ENCODE measurements at places on chromosomes 13 and 19.
A peak's percentile ranks its signal among the peaks of the same experiment; 100 is the strongest.

DNA sequence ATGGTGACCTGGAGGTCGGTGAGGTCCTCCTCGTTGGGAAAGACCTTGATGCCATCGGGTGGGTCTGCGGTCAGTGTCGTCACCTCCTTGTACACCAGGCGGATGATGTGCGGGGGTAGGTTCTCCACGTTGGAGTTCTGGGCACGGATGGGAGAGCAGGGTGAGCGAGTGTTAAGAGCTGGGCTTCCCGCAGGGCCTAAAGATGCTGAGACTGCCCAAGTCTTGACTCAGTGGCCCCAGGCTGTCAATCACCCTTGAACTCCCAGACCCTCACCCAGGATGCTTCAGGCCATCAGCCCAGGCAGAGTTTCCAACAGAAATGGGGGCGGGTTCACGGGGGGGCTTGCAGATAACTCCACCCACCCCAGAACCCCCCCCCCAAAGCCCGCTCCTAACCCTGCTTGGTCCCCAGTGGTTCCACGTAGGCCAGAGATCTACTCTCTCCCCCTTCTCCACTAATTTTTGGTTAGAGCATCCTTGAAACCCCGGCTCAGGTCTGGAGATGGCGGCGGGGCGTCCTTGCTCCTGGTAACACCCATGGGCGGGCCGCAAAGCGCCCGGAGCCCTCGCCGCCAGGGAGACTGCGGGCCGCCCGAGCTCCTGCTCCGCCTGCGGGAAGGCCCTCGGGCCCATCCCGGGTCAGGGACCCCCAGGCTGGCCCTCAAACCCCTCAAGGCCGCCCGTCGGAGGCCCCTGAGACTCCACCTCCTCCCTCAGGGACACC lies 600 bp downstream of the UBE2S start:
- DNase-seq, result peak; percentile 45

DNA sequence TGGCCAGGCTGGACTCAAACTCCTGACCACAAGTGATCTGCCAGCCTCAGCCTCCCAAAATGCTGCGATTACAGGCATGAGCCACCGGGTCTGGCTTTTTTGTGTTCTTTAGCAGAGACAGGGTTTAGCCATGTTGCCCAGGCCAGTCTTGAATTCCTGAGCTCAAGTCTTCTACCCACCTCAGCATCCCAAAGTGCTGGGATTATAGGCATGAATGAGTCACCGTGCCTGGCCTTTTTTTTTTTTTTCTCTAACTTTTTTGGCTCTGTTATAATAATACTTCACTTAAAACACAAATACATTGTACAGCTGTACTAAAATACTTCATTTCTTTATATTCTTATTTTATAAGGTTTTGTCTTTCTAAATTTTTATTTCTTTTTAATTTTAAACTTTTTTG lies 599.5 kb upstream of the PCDH9 start:
- DNase-seq, result no peak

DNA sequence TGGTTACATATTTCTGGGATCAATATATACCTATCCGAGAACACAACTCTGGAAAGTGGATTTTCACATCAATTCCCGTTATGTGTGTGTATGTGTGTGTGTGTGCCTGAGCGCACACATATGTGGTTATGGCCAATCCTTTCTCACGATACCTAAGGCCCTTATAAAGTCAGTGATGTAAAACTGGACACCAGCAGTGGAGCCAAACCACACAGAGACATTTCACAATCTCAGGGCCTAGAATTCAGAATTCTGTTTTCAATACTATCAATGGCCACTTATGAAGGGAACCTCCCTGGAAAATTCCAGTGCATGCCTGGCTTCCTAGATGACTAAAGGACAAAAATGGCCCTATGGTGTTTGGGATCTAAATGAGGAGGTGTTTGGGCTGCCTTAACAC lies 187.3 kb upstream of the UBL3 start:
- DNase-seq, result no peak

GRCh38 chr19:38360351-38360750 lies 14.0 kb upstream of the PSMD8 start:
- no peak for DNase-seq

DNA sequence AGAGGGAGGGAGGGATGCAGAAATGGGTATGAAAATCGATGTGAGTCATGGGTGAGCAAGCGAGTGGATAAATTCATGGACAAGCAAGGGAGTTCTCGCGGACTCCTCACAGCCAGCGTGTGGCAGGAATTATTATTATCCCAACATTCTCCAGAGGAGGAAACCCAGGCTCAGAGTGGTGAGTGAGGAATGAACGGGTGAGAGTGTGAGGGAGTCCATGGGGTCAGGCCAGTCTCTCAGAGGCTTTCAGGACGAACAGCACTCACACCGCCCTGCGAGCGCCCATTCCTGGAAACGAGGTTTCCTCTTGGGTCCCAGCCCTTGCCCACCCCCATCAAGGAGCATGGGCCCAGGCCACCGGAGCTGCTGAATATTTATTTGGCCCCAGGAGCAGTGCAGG lies 6.3 kb upstream of the DNAAF3 start:
- no peak for DNase-seq

- DNase-seq, result peak; percentile 18
These were observed 52.0 kb downstream of the TINCR start for GRCh38 chr19:5515737-5516136.

DNA sequence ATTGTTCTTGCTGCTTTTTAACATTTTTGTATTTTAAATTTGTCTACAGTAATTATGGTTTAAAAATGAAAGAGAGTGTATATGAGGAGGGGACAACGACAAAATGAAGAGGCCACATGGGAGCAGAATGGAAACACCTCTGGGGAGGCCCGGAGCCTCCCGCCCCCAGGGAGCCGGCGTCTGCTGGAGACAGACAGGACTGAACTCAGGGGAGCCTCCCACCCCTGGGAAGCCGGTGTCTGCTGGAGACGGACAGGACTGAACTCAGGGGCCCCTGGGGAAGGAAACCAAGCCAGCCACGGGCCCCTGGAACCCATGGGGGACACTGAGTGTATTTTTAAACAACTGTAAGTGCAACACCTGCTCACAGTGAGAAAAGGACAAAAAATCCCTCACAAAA lies 16.7 kb upstream of the SLC39A3 start:
- DNase-seq, result no peak

GRCh38 chr13:33099860-33100259 lies 83.6 kb downstream of the KL start:
- no peak for DNase-seq

GRCh38 chr19:50629194-50629593 lies 10.5 kb downstream of the SYT3 start:
- no peak for DNase-seq

- DNase-seq, result no peak
These were observed 20.9 kb downstream of the BBC3 start for GRCh38 chr19:47210180-47210490.

GRCh38 chr19:6260912-6261650 lies 18.7 kb downstream of the MLLT1 start:
- peak; percentile 26 for DNase-seq

DNA sequence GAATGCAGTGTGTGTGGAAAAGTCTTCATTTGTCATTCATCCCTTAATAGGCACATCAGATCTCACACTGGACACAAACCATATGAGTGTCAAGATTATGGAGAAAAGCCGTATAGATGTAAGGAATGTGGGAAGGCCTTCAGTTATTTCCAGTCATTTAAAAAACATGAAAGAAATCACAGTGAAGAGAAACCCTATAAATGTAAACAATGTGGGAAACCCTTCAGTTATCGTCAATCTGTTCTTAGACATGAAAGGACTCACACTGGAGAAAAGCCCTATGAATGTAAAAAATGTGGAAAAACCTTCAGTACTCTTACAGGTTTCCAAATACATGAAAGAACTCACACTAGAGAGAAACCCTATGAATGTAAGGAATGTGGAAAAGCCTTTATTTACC lies 45.3 kb downstream of the ZNF136 start:
- DNase-seq, result no peak

- DNase-seq, result peak; percentile 86
These were observed 28.4 kb upstream of the ZNF681 start for GRCh38 chr19:23787106-23787505.

DNA sequence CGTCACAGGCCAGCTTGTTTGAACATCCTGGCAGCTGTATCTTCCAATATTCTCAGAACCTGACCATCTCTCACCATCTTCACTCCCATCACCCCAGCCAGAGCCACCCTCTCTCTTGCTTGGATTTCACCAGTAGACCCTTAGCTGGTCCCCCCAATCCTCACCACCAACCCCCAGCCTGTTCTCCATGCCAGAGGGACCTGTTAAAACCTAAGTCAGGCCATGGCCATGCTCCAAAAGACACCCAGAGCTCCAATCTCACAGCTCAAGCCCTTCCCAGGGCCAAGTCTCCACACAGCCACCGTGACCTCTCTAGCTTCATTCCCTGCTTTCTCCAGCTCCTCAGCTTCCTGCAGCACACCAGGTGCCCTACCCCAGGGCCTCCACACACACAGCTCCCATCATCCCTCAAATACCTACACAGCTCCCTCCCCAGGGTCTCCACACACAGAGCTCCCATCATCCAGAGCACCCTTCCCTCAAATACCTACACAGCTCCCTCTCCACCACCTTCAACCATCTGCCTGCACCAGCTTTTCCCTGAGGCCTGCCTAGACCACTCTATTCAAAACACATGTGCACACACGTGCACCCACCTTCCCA lies 13.8 kb downstream of the EPS8L1 start:
- DNase-seq, result no peak

DNA sequence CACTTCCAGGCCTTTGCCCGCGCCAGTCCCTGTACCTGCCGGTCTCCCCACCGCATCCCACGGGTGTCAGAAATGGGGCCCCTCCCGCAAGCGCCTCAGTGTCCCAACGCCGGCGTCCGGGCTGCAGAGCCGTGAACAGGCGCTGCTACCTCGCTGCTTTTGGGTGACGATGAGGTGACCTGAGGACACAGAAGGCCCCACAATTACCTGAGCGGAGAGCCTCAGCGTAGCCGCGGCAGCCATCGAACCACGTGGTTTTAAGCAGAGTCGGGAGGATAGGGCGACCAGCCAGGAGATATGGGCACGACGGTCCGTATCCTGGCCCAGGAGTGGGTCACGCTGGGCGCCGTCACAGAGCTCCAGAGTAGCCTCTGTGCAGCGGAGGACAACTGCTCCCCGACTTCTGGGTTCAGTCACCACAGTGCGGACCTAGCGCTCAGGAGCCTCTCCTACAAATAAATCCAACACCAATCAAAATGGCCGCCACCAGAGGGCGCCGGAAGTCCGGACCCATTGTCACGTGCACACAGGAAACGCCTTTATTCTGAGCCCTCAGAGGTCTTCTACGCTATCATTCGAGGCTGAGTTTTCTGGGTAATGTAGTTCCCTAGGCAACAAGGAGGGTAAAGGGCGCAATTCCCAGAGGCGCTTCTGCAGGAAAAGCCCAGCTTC lies at the start of gene ZNF814:
TSS of gene ZNF814 (minus strand) at position 478 of the 672 bp plus-strand sequence. CDS start at position 243, 235 bp downstream.
- peak; percentile 14 for DNase-seq

- DNase-seq, result peak; percentile 48
These were observed 12.1 kb upstream of the KLK14 start for GRCh38 chr19:51094696-51095279.

DNA sequence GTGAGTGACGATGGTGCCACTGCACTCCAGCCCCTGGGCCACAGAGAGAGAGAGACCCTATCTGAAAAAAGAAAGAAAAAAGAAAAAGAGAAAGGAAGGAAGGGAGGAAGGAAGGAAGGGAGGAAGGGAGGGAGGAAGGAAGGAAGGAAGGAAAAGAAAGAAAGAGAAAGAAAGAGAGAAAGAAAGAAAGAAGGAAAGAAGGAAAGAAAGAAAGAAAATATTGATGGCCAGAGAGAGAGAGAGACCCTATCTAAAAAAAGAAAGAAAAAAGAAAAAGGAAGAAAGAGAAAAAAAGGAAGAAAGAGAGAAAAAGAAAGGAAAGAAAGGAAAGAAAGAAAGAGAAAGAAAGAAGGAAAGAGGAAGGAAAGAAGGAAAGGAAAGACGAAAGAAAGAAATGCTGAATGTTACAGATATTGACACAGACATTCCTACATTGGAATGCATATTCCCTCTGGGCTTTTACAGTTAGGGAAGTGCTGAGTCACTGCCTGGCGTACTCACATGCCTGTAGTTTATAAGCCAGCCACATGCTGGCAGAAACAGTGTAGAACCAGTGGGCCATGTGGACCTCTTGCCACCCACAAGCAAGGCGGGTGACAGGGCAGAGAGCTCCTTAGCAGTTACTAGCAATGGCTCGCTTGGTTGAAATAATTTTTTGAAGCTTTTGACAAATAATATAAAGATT lies 34.6 kb upstream of the SLC46A3 start:
- peak; percentile 57 for DNase-seq

- DNase-seq, result peak; percentile 81
These were observed 6.8 kb upstream of the ZNF561 start for GRCh38 chr19:9627856-9628255.

DNA sequence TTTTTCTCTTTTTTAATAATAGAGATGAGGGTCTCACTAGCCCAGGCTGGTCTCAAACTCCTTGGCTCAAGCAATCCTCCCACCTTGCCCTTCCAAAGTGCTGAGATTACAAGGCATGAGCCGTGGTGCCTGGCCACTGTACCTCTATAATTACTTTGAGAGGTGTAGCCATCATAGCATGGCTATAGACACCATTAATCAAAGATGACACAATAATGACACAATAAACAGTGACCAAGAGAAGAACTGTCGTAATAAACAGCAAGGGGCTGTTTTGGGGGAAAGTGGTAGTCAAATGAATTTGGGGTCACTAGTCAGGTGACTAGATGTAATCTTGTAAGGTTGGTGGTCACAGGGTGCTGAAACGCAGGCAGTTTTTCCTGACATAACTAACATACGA lies 30.4 kb downstream of the KLF5 start:
- no peak for DNase-seq

- DNase-seq, result no peak
These were observed 6.1 kb upstream of the GSK3A start for GRCh38 chr19:42248270-42249148.

DNA sequence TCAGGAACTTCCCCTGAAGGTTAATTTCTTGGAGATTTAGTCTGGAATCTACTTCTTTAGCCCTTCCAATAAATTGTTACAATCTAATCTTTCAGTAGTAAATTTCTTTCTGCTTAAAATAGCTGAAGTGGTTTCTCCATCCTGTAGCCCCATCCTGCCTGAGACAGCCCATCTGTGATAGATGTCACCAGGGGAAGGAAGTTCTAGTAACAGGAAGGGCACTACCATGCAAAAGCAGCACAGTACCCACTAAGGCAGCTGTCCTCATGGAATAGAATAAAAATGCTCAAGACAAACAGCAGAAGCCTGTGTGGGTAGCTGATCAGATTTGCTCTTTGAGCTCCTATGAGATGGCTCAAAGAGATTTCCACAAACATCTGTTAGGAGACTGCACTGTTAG lies 1036.5 kb downstream of the SLITRK5 start:
- DNase-seq, result no peak

DNA sequence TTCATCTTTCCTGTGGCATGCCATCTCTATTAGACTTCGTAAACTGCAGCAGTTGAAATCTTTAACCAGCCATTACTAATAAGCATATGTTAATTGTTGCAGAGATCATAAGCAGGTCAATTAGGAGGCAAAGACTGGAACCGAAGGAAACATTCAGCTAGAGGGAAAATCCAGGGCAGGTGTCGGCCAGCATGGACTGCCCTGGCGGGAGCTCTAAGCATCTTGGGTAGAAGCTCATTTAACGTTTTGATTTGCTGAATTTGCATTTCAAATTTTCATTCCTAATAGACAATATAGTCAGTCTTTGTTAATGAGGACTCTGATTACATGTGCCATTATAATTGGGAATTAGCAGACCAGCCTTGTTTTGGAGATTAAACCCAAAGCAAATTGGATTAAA lies 238.6 kb downstream of the POU4F1 start:
- DNase-seq, result no peak

GRCh38 chr19:45166723-45167252 lies 6.0 kb upstream of the NKPD1 start:
- DNase-seq, result no peak
